ENCODE measurements at places on chromosomes 1 and 21. TPM values are rescaled to one million over a fixed set of nuclear protein-coding genes. Genes with fewer than 3 reads are reported as not detected.

The SV2A gene
- 6.3 TPM for total RNA-seq

The AMY1B gene
- total RNA-seq, result not detected

The CAPN8 gene
- not detected for total RNA-seq

The DDR2 gene
- 41.5 TPM for total RNA-seq

The LCE1D gene
- total RNA-seq, result not detected

The SH2D5 gene
- 1.4 TPM for total RNA-seq

The NGF gene
- total RNA-seq, result not detected

The MYCL gene
- total RNA-seq, result 3.1 TPM

The IFNLR1 gene
- total RNA-seq, result not detected

The SPRR2E gene
- not detected for total RNA-seq

The PPOX gene
- 19.1 TPM for total RNA-seq

The LCE2B gene
- total RNA-seq, result not detected

The TNFRSF25 gene
- 8.8 TPM for total RNA-seq

The OR2T2 gene
- not detected for total RNA-seq

The C1orf115 gene
- 35.1 TPM for total RNA-seq
